ENCODE measurements at places on chromosomes 1 and 21.

GRCh38 chr1:244210884-244211558, 159.9 kb downstream of the ZBTB18 start:
- DNase-seq, result peak; percentile 54

GRCh38 chr1:79006564-79006963, at the start of gene ADGRL4:
TSS of gene ADGRL4 (minus strand) at chr1:79006730. CDS start at chr1:79006654, 76 bp downstream.
- DNase-seq, result no peak

- no peak for DNase-seq
These were observed 4.0 kb downstream of the SOX13 start for GRCh38 chr1:204076891-204077290.

- DNase-seq, result no peak
These were observed 13.2 kb downstream of the FCER1A start for GRCh38 chr1:159315381-159315780.

- no peak for DNase-seq
These were observed 78.7 kb upstream of the COG2 start for GRCh38 chr1:230563591-230563990.

DNA sequence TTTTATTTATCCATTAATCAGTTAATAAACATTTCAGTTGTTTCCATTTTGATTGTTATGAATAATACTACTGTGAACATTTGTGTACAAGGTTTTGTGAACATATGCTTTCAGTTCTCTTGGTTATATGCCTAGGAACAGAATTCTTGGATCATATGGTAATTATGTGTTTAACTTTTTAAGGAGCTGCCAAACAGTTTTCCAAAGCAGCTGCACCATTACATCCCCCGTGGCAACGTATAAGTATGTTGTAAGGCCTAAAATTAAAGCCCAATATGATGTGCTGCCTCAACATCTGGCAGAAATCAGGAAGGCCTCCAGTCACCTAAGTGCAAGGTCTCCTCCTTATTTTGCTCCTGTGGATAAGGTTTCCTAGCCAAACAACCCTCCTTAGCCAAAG, 235.6 kb upstream of the CACYBP start:
- DNase-seq, result no peak

DNA sequence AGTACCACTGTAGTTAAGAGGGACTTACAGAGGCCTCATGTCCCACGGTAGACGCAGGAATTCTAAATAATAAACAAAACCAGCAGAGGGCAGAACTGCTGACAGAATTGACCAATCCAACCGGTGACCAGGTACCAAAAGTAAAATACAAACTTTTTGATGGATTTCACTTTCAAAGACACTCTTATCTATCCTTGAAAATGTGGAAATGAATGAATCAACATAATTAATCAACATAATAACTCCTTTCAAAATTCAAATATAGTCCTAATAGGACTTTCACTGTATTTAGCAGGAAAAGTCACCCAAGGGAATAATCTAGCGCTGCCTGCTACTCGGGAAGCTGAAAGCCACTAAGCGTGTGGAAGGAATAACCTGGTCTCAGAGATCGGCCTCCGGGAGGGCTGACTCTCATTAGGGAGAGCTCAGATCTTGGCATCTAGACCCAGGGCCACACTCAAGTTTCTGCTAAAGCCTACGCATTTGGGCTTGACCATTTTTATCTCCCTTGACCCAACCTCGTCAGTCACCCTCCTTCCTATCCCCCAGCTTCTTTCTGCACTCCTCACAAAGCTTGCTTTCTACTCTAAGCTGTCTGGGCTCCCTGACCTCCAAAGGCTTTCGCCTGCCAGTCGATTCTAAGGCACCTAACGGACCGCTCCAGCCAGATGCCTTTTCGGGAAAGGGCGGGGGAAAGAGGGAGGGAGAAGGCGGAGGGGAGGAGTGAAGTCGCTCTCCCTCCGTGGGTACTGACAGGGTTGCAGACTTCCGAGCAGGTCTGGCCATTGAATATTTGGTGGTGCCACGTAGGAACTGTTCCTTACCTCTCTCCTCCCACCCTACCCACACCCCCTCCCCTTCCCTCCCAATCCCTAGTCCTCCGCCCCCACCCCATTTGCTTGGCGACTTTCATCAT, 1.6 kb downstream of the COL11A1 start:
- peak; percentile 55 for DNase-seq

GRCh38 chr1:66731170-66731865, 20.9 kb upstream of the DYNLT5 start:
- DNase-seq, result no peak

DNA sequence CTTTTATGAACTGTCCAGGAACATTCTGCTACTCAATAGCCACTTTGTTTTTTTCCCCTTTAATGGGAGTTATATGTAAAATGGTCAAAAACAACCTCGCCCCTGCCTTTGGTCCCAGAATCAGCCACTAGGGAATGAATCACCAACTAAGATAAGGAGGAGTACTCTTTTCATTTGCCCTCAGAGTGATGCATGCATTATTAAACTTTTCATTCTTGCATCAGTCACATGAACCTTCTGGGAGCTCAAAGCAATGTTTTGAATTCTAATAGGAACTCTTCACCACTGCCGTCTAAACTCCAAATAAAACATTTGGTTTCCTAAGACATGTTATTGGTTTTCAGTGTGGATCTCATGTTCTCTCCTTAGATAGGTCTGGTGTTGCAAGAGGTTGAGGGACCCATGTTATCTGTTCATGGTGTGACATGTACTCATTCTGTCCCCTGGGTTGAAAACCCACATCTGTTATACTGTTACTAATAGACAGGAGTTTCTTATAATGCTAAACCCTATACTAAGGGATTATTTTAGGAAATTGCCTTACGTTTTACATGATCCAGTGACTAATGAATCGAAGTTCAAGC, 17.8 kb upstream of the HSD17B7 start:
- DNase-seq, result no peak

- no peak for DNase-seq
These were observed 15.4 kb upstream of the MUTYH start for GRCh38 chr1:45355683-45356082.

GRCh38 chr1:224644553-224645154, 28.5 kb downstream of the CNIH3 start:
- peak; percentile 61 for DNase-seq

GRCh38 chr1:173280899-173281660, 73.9 kb upstream of the TNFSF4 start:
- no peak for DNase-seq

DNA sequence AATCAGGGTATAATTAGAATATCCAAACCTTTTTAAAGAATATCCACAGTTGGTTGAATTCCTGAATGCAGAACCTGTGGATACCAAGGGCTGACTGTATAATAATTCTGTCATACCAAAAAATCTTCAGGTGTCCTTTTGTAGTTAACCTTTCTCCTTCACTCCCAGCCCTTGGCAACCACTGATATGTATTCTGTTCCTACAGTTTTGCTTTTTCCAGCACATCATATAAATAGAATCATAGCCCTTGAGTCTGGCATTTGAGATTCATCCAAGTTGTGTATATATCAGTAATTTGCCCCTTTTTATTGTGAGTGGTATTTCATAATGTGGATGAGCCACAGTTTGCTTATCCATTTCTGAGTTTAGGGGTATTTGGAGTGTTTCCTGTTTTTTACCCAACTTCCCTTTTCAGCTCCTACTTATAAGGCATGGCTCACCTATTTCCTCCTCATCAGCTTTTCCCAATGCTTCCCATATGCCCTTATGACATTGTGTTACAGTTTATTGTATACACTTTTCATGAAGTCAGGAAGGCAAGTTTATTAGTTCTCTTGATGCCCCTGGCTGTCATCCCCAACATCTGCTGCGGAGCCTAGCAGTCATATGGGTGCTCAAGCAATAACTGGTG, 35.0 kb upstream of the AGO1 start:
- no peak for DNase-seq

DNA sequence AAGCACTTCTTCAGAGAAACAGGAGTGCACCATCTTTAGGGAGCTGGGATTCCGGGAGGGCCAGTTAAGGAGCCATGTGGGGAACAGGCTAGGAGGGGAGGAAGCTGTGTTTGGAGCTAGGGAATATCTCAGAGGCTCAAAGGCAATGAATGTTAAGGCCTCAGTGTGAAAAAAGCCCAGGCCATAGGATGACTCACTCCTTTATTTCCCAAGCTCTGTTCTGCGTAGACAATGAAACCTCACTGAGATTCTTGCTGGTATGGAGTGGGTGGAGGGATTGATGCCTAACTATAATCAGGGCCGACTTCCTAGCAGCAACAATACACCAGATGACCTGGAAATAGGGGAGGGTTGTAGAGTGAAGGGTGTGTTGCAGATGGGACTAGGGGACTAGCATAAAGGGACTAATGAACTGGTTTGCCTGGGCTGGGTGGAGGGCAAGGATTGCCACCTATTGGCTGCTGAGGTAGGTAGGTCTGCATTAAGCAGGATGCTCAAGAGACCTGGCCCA, 2.1 kb downstream of the GNAT2 start:
- DNase-seq, result peak; percentile 69

DNA sequence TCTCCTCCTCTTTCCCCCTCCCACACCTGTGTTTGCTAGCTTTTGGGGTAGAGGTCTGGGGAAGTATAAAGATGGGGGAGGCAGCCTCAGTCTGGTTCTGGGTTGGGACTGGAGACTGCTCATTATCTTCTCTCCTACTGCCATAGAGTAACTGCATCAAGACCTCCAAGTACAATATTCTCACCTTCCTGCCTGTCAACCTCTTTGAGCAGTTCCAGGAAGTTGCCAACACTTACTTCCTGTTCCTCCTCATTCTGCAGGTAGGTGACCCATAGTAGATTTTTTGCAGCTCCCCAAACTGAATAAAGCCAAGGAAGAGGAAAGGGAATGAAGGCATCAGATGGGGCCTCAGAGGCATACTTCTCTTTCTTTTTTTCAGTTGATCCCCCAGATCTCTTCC, 5.3 kb downstream of the ATP8B2 start:
- DNase-seq, result no peak

GRCh38 chr1:64569411-64569810, 99.5 kb downstream of the CACHD1 start:
- DNase-seq, result no peak

GRCh38 chr1:248243204-248243603, 12.0 kb downstream of the OR2M4 start:
- DNase-seq, result peak; percentile 39

DNA sequence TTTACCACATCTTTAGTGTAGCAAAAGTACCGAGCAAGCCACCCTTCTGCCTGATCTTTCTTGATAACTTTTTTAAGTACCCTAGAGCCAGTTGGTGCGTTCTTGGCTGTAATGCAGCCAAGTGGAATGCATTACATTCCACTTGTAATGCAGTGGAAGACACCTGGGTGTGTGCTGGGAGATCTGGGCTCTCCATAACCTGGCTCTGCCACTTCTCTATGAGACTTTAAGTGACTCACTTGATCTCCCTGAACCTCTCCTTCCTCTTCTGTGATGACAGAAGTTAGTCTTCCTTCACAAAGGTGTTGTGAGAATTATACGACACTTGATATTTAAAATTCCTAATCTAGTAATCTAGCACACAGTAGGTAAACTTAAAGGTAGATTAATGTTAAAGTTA, 35.3 kb upstream of the NFIA start:
- no peak for DNase-seq

GRCh38 chr1:29804181-29804899, 568.0 kb downstream of the PTPRU start:
- DNase-seq, result no peak

- no peak for DNase-seq
These were observed 38.6 kb downstream of the C8B start for GRCh38 chr1:56927171-56927570.

DNA sequence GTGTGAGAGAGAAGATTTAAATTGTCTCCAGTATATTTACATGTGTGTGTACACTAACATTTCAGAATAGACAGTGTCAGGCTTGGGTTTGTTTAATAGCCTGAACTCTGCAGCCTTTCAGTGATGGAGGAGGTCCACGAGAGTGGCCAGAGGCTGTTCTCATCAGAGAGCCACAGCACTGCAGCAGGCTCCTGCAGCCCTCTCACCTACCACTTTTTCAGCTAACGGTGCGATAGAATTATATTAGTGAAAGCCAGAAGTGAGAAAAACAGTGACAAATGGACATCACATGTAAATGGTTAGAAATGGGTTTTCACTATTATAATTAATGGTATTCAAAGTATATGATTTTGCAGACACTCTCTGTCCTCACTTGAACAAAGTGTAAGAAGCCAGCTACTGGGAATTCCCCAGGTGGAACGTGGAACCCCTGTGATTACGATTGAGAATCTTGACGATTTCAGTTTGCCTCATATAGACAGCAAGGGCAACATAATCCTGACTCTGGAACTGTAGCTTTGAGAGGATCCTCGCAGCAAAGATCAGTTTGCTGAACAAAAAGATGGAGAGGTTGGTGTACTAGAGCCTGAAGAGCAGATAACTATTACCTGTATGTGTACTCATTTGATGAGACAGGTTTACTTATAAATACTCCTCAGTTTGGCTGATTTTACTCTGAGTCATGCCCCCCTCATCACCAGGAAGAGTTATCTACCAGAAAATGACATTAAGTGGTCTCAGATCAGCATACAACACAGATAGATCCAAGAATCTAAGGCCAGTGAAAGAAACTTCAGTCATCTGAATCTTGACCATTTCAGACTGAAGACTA, 31.4 kb downstream of the IFI16 start:
- DNase-seq, result no peak

- no peak for DNase-seq
These were observed 666 bp downstream of the PAFAH2 start for GRCh38 chr1:25996966-25997827.

DNA sequence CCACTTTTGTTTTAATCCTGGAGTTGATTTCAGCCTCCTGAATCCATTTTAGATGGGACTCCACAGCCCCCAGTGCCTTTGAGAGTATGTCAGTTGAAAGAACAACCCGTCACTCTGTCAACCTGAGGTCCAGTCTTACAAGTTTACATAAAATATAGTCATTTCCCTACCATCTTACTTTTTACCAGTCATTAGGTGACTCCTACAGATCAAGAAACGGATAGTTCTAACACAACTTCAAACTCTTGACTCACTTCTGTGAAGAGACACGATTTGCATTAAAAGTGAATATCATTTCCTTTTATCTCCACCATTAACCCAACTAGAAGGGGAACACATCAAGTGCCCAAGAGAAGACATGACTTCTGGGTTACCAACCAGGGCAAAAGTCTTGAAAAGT, 147.1 kb downstream of the NTPCR start:
- DNase-seq, result no peak

- DNase-seq, result no peak
These were observed 7.0 kb upstream of the IL6R start for GRCh38 chr1:154398141-154398540.

GRCh38 chr1:166700696-166701095, 138.6 kb upstream of the POGK start:
- DNase-seq, result no peak

DNA sequence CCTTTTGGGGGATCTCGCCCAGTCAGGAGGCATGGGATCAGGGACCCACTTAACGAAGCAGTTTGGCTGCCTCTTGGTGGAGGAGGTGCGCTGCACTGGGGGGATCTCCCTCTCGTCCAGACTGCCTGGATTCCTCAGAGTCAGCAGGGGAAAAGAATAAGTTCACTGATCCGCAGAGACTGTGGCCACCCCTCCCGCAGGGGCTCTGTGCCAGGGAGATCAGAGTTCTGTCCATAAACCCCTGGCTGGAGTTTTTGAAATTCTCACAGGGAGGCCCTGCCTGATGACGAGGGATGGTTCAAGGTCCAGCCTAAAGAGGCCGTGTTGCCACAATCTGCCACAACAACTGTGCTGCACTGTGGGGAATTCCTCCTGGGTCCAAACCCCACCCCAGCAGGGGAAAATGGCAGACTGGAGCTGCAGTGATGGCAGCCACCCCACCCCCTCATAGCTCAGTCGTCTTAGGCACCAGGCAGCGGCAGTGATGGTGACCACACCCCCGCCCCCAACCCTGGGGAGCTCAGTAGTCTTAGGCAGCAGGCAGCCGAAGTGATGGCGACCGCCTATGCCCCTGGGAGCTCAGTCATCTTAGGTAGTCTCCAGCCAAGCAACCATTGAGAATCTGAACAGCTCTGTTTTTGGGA, 273.8 kb upstream of the USP25 start:
- no peak for DNase-seq

Measured in A172 (cell line).